Ureter (tissue), 1 donor: ENCODE measurements at places on chromosomes 1 and 21. TPM values are rescaled to one million over a fixed set of nuclear protein-coding genes. Genes with fewer than 3 reads are reported as not detected.

Gene SNX7
- 25.0 TPM for total RNA-seq

DNA sequence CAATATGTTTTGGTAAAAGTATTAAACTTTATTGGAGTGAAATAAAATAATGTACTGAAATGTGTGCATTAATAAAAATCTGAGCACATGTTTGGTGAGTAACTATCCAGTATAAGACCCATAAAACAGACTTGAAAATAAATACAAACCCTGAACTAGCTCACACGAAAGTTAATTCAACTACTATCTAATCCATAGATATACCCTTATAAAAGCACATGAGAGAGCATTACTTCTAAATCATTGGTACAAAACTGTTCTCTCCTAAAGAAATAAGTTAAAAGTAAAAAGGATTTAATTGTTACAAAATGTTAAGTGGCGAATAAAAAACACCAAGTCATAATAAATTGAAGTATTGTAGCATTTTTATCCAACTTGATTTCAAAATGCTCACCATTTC is 295.6 kb downstream of the PTPRC start:
- DNase-seq = no peak

DNA sequence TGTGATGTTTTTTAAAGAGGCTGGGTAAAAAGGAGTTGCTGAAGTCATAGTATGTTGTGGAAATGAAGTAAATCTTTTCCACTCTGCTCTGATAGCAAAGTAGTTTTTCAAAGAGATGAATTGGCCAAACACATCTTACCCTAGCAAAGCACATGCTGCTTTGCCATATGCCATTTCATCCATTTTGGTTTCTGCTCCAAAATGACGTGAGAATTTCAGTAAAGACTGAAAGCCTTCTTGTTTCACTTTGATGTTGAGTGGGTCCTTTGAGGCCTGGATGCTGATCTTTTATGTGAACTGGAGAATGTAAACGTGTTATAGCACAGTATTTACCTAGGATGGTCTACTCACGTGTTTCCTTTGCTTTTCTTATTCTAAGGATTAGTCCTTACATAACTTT is 73.3 kb upstream of the PGD start:
- no peak for DNase-seq

DNA sequence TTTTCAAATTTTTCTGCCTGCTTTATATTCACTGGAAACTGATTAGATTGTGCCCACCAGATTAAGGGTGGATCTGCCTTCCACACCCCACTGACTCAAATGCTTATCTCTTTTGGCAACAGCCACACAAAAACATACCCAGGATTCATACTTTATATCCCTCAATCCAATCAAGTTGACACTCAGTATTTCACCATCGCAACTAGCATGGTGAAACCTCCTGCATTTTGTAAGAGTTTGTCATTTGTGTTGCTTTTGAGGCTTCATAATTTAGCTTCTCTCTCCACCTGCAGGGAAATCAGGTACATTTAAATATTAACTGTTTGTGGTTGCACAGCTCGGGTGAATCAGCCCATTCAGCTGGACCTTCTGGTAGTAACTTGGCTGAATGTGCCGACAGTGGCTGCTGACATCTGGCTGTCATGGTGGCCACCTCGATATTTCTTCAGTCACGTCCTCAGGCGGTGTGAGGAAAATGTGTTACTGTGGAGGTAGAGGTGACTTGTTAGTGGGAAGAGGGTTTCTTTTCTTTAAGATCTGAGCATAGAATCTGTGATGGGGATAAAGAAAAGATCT is 224.0 kb downstream of the PTBP2 start:
- no peak for DNase-seq

DNA sequence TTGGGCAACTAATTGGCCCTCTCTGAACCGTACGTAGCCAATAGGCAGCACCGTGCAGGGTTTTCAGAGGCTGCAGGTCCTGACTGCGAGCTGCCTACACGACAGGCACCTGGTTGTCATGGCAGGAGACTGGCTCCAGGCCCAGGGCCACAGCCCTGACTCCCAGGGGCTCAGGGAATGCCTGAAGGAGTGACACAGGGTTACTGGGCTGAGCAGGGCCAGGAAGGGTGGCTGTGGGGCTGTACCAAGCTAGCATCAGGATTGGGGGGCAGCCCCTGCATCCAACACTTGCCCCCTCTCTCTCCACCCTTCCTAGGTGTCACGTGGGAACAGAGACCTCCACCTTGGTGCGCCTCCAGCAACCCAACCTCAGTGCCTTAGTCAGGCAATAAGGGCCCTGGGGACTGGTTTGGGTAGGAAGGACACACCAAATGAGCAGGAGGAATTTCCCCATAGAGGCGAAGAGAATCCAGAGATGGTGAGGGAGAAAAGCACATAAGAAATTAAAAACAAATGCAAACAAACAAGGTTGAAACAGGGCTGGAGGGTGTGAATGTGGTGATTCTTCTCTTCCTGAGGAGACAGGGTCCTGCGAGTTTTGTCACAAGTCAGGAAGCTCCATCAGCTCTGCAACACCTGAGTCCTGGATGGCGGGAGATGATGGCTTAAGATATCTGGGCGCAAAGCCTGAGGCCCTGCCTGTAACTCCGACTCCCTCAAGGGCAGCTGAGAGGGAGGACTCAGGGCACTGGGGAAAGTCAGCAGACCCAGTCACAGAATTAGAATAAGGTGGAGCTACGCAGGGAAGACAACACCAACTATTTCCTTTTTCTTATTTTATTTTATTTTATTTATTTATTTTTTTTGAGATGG is 19.7 kb upstream of the RNU1-4 start:
- peak; percentile 46 for DNase-seq

GRCh38 chr1:7352364-7352763 is 418.7 kb upstream of the VAMP3 start:
- no peak for DNase-seq
